ENCODE measurements at places on chromosomes 12 and 14.

DNA sequence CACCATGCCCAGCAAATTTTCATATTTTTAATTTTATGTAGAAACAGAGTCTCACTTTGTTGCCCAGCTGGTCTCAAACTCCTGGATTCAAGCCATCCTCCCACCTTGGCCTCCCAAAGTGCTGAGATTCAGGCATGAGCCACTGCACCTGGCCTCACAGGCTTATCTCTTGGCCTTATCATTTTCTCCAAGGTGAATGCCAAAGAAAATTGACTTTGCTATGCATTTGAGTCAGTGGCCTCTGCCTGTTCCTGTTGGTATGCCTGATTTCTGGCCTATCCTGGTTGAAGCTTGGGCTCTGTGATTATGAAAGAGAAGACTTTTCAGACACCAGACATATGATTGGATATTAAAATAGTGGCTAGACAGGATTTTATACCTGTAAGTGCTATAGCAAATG is 34.2 kb downstream of the MANSC1 start:
- DNase-seq, result no peak

DNA sequence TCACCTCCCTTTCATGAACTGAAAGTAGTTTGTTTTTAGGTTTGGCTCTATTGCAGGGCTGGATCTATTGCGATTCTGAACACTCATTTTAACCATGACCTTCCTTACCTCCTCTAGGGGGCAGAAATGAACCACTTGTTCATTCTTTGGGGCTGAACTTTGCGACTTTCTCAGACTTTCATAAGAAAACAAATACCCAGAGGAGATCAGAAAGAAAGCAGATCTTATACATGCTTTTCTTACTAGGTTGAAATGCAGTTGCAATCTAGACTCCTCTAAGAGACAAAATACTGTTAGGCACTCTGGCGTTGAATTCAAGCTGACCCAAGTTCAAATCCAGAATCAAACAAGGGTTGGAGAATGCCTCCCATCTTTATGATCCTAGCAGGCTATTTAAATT is 32.6 kb upstream of the PLEKHG3 start:
- peak; percentile 62 for DNase-seq

DNA sequence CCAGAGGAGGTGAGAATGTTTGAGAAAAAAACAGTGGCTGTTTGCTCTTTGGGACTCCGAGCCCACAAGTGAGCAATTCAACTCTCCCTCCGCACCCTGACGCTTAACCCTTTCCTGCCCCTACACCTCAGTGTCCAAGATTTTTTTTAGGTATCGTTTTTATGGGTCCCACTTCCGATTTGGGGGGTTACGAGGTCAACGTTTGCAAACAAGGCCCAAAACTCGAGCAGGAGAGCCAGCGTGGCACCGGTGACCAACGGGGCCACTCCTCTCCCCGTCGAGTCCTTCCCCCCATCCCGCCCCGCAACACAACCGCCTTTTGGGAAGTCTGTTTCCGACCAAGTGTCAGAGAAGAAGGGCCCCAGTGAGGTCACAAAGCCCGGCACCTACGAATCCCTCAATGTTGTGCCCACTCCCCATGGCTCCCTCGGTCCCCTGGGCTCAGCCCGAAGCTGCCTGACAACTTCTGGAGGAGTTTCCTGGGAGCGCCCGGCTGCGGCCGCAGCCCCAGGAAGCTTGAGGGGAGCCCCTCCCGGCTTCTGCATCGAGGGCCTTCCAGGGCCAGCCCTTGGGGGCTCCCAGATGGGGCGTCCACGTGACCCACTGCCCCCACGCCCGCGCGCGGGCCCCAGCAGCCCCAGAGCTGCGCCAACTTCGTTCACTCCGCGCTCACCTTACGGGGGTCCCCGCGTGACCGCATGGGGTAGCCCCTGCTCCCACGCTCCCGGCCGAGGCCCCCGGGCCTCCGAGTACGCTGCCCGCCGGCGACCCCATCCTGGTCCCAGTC is 1.2 kb downstream of the CDK2AP1 start:
- no peak for DNase-seq

GRCh38 chr12:124302241-124302806 is 7.4 kb downstream of the RFLNA start:
- no peak for DNase-seq

DNA sequence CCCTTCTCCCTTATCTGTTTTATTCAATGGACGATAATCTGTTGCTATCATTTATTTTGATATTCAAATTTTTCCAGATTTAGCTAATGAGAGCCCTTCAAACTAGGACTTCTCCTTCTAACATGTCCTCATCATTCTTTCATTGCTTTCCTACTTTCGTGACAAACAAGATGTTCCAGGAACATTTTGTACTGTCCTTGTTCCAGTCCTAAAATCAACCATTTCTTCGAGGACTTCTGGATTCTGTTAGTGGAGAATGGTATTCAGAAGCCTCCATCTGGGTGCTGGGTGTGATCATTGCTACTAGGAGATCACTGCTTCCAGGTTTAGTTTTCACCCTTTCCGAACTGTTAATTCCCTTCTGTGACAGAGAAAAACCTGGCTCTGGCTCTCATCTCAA is 29.5 kb upstream of the FBXO34 start:
- no peak for DNase-seq

DNA sequence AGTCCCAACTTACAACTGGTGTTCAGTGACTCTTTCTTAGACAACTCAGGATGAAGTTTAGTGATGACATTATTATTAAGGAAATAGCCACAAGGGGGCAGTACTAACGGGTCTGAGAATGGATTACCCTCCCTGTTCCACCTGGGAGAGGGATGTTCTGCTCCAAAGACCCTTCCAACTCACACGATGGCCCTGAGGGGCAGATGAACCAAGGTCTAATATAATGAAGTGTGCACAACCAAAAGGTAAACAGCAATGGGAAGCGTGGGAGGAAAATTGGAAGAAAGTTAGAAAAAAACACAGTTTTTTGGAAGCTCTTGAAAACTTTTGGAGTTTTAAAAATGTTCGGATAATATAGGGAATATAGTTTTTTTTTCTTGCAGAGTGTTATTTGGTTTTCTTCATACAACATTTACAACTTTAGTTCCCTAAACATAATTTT is 24.0 kb downstream of the FGF6 start:
- DNase-seq, result peak; percentile 27

GRCh38 chr14:47235619-47236018 is 439.8 kb downstream of the MDGA2 start:
- DNase-seq, result no peak

DNA sequence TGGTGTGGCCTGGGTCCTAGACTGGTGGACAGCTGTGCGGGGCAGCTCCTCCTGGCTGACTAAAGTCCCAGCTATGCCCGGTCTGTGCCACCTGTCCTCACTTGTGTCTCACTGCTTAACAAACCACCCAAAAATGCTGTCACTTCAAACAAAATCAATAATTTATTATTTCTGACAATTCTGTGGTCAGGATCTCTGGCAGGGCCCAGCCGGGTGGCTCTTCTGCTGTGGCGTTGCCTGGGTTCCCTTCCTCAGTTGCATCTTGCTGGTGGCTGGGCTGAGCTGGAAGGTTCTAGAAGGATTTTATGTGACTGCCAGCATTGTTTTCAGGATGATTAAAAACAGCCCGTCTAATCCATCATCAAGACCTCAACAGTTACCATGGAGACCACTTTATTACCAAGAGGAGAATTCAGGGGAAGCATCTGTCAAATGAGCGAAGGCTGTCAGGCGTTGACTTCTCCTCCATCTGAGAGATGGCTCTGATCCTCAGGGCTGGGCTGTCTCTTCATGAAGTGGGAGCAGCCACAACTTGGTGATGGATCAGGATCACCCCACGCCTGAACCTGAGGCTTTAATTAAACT is 280.6 kb upstream of the SFSWAP start:
- no peak for DNase-seq

GRCh38 chr12:123387508-123388176 is 3.7 kb downstream of the KMT5A start:
- peak; percentile 22 for DNase-seq

DNA sequence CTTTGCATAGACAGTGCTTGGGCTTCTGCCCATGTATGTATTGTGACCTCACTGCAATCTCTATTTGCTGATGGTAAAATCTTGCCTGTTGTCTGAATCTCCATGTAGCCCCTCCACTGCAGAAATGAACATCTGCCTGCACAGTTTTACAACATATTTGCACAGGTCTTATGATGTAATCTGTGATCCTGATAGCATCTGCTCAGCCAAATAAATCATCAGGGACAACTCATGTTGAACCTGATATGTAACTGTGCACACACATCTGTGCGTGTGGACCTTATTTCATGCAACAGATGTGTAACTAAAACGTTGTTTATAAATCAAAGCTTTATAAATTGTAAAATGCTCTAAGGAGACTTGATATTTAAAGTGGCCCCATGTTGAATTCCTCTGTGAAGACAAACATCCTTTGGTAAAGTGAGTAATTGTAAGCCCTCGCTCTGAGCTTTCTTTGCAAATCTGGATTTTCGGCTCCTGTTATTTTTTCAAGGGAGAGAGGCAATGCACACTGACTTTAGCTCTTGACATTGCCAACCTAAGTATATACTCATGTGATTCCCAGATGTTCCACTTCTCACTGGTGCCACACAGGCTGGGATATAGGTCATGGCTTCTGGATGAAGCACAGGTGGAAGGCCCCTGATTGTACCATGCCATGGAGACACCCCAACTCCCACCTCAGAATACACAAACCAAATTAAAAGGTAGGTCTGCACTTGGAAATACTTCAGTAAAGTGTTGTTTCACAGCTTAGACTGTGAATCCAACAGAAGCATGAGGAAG is 371.3 kb downstream of the GRIN2B start:
- no peak for DNase-seq

DNA sequence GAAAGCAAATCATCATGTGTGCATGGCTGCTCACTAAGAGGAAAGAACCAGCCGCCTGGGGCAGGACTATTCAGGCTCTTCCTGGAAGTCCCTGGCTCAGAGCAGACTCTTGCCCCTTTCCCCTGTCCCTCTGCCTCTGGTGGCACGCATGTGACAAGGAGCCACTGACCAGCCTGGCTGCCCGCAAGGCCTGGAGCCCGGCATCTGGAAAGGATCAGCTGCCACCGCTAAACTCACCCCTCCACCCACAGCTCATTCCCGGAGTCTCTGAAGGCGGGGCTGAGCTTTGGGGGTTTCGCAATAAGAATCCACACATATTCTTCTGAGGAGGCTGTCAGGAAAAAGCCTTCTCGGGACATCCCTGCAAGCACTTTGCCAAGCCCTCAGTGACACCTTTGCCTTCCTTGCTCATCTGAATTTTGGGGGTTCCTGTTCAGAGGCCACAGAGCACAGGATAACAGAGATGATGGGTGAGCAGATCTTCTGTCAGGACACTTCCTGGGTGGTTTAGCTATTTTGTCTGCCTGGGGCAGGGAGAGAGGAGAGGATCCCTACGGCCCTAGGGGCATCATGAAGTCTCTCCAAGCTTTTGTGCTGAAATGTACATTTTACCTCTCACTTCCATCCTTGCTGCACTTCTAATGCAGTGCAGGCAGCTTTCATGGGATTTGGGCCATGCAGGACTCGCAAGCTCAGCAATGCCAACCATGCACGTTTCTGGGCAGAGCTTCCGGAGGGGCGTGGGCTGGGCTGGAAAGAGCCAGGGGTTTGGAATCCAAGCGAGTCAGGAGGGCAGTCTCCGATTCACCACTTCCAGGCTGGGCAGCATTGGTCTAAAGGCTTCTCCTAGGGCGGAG is 124.8 kb upstream of the MAP1LC3B2 start:
- DNase-seq, result no peak

GRCh38 chr12:113329022-113329790 is 5.7 kb downstream of the SLC8B1 start:
- DNase-seq, result no peak

GRCh38 chr12:24500831-24501230 is 448.1 kb downstream of the BCAT1 start:
- DNase-seq, result no peak

- DNase-seq, result no peak
Measured at GRCh38 chr12:83153177-83153576, 466.5 kb downstream of the TMTC2 start.

GRCh38 chr14:80615831-80616230 is 325.7 kb downstream of the CEP128 start:
- DNase-seq, result no peak

DNA sequence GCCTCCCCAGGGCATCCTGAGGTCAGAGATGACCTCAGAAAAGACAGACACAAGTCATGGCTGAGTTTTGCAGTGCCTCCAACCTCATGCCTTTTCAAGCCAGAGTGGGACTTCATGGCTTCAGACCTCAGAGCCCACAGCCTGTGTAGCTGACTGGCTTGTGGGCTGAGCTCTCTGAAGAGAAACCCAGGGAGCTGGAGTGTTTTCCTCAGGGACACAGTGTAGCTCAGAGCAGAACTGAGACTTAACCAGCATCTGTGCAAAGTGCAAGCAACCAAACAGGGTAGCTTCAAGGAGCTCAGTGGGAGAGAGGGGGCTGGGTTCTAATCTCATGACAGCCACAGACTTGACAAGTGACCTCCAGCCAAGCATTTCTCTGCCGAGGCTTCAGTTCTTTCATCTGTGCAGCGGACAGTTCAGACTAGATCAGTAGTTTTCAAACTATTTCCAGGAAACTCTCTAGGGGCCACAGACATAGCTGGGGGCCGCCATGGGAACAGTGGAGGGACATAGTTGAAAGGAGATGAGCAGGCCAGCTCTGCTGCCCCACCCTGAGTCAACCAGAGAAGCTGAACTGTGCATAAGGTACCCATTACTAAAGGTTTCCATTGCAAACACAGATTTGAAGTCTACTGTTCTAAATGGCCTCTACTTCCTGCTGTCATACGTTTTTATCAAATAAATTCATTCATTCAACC is 80.0 kb downstream of the LGMN start:
- DNase-seq, result no peak

- DNase-seq, result peak; percentile 30
Measured at GRCh38 chr12:753611-754472, 1.5 kb downstream of the WNK1 start.

DNA sequence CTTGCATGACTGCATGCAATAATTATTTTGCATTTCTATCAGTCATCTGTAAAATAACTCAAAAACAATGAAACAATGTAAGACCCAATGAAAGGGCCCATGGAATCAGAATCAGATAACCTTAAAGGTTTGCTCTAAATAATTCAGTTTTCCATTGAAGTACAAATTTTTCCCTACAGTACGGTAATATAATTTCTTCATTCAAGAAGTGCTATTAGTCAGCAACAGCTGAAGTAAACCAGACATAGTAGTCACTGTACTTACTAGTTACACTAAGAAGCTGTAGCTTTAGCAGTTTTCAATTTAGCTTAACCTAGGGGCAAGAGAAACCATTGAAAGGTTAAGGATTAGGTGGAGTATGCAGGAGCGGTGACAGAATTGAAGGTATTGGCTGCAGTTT is 43.5 kb downstream of the BCAT1 start:
- no peak for DNase-seq

DNA sequence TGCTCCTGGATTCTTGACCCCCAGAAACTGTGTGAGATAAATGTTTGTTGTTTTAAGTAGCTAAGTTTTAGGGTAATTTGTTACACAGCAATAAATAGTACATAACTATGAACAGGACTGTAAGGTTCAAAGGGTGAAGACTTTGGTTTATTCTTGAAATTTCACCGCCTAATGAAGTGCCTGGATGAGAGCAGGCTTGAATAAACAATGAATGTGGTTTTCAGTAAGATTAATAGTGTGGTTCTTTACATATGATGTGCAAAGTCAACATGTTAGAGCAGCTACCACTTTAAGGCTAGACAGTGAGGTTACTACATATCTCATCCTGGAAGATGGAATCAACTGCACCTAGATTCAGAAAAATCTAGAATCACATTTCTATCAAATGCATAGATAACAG is 145.2 kb upstream of the BTG1 start:
- no peak for DNase-seq
